Coronary artery (tissue), 2 donors: ENCODE measurements at places on chromosomes 5 and 9.
A peak's percentile ranks its signal among the peaks of the same experiment; 100 is the strongest.

DNA sequence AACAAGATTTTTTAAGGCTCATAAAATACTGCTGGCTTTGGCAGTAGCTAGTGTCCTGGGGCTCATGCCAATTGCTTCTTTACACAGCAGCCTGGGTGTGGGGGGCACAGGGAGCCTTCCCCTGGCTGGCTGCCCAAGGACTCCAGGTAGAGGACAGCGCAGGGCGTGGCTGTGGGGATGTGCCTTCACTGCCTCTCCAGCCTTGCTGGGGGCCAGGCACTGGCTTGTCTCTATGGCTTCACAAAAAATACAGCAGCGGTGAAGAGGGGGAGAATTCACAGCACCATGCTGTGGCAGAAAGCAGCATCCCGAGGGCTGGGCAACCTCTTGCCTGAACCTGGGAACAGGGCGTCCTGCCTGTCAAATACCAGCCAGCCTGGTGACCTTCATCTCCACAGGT lies 57.4 kb downstream of the DAP start:
- no peak for DNase-seq

DNA sequence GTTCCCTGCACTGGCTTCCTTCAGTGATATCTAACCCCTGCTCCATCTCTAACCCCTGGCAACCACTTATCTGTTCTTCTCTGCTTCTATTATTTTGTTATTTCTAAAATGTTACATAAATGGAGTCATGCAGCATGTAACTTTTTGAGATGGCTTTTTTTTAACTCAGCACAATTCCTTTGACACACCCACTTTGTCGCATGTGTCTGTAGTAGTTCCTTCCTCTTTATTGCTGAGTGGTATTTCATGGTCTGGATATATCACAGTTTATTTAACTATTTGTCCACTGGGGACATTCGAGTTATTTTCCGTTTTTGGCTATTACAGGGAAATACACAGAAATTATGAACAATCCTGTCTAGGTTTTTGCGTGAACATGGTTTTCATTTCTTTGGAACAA lies 200.2 kb downstream of the TRIO start:
- DNase-seq: no peak

- DNase-seq: no peak
Observed at GRCh38 chr5:75262271-75262670, 25.6 kb upstream of the ANKRD31 start.

DNA sequence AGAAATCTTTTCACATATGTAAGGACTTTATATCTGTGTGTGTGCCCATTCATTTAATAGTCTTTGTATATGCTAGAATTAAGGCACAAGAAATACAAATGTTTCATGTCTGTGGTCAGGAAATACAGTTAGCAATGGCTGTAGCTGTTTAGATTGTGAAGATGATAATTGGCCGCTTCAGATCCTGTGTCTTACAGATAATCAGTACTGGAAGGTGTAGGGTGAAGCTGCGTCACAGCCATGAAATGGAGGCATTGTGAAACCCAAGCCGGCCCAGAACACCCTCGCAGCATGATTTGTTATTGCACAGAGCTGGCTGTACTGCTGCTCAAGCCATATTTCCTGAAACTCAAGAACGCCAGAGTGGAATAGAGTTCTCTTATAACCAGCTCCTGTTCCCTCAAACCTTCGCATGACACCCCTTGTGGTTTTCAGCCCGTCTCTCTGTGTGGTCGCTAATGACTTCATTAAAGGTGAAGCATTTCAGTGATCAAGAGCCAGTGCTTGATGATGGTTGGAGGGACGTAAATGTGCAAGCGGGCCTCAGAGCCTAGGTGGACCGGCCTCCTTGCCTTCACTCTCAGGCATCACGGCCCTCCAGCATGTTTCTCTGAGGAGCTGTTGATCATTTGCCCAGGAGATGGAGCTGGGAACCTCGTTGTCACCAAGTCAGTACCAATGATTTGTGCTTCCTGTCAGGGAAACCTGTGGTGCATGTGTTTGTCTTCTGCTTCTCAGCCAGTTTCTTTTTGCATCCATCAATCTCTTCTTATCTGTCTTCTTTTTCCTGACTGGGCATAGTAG lies 80.1 kb downstream of the F2RL2 start:
- no peak for DNase-seq

DNA sequence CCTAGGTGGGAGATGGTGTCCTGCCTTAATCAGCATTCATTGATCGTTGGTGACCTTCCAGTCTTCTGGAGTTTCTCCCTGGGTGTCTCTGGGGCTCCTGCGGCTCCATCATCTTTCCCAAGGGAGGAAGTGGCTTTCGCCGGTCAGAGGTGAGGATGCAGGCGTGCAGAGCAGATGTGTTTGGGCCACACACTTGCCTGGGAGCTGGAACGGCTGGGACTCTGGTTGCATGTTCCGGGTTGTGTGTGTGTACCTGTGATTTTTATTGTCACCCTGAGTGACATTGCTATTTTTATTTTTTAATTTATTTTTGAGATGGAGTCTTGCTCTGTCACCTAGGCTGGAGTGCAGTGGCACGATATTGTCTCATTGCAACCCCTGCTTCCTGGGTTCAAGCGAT lies 9.6 kb downstream of the HMCN2 start:
- no peak for DNase-seq

- DNase-seq: peak; percentile 59
Observed at GRCh38 chr9:135506327-135507103, 6.0 kb downstream of the MRPS2 start.
